Natural killer cell (primary cell): ENCODE measurements at places on chromosomes 7 and 10.

DNA sequence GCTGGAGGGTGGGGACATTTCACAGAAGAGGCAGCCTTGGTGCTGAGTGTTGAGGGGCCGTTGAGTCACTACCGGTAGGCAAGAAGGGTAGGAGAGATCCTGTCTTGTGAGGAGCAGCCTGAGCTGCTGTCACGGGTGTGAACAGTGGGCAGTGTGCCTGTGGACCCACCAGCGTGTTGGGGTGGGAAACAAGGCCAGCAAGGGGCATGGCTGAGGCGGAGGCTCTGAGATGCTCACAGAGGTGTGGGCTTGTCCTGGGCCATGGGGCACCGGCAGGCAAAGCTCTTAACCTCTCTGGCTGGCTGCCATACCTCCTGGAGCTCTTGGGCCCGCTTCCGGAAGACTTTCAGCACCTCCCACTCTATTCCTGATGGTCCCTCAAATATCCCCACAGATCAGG lies 33.6 kb upstream of the SMARCD3 start:
- no peaks in the 10 kb centered on the region for H3K36me3 ChIP-seq
- no peak for DNase-seq
- peaks cover 6% of the 10 kb centered on the region for H3K4me1 ChIP-seq
- H3K27me3 ChIP-seq: no peaks in the 10 kb centered on the region
- no peak overlapping the region for H3K27ac ChIP-seq

- no peak overlapping the region for H3K27ac ChIP-seq
- no peaks in the 10 kb centered on the region for H3K27me3 ChIP-seq
- H3K4me3 ChIP-seq: no peak overlapping the region
- DNase-seq: no peak
These were observed 90.8 kb downstream of the SFMBT2 start for GRCh38 chr10:7320072-7320471.

GRCh38 chr7:159125104-159125954 lies 19.3 kb downstream of the VIPR2 start:
- no peaks in the 10 kb centered on the region for H3K27me3 ChIP-seq
- no peak overlapping the region for H3K4me3 ChIP-seq
- no peaks in the 10 kb centered on the region for H3K36me3 ChIP-seq
- no peaks in the 10 kb centered on the region for H3K4me1 ChIP-seq

DNA sequence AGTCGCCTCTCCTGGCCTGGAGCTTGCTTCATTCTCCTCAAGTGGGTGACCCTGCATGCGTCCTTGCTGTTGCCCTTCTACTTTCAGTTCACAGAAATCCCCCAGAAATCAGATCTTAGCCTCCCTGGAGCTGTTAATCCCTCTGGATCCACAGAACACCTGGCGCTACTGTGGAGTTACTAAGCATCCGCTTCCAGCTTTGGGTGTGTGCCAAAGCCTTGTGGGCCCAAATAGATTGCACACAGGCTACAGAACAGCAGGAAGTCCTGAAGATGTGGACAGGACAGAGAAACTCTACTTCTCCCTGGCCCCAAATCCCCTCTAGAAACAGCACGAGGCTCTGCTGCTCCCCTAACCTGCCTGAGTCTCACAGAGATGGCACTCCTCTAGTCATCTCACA lies 36.6 kb upstream of the PDLIM1 start:
- no peak for DNase-seq
- no peaks in the 10 kb centered on the region for H3K36me3 ChIP-seq

- no peaks in the 10 kb centered on the region for H3K36me3 ChIP-seq
- H3K4me3 ChIP-seq: no peak overlapping the region
- no peaks in the 10 kb centered on the region for H3K27me3 ChIP-seq
- H3K27ac ChIP-seq: no peak overlapping the region
These were observed 27.4 kb downstream of the CCDC3 start for GRCh38 chr10:12974078-12974477.

- H3K4me3 ChIP-seq: no peak overlapping the region
- DNase-seq: no peak
- H3K27ac ChIP-seq: peak overlapping the region; percentile 48
- no peaks in the 10 kb centered on the region for H3K36me3 ChIP-seq
- H3K4me1 ChIP-seq: peaks cover 40% of the 10 kb centered on the region
- no peaks in the 10 kb centered on the region for H3K27me3 ChIP-seq
These were observed 11.4 kb upstream of the CSGALNACT2 start for GRCh38 chr10:43126759-43127424.

DNA sequence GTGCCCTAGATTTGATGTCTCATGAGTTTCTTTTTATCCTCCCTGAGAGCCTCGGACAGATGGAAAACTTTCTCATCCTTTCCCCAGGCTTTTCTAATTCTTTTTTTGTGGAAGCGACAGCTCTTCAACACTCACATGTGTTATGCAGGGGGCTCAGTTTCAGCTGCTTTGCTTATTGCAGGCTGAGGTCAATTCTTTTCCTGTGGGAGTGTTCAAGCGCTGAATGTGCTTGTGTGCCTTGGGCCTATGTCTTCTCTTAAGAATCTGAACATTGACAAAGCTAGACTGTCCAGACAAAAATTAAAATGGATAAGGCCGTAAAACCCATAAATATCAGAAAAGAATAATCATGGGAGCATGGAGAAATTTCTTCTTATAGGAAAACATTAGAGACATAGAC lies 125.2 kb upstream of the STEAP4 start:
- no peak overlapping the region for H3K27ac ChIP-seq
- no peak for DNase-seq
- H3K36me3 ChIP-seq: no peaks in the 10 kb centered on the region
- no peak overlapping the region for H3K4me3 ChIP-seq
- no peaks in the 10 kb centered on the region for H3K4me1 ChIP-seq
- no peaks in the 10 kb centered on the region for H3K27me3 ChIP-seq

- no peaks in the 10 kb centered on the region for H3K4me1 ChIP-seq
- H3K36me3 ChIP-seq: no peaks in the 10 kb centered on the region
- no peak overlapping the region for H3K27ac ChIP-seq
- no peak for DNase-seq
- H3K27me3 ChIP-seq: no peaks in the 10 kb centered on the region
These were observed 41.0 kb downstream of the VWA2 start for GRCh38 chr10:114279901-114280644.

DNA sequence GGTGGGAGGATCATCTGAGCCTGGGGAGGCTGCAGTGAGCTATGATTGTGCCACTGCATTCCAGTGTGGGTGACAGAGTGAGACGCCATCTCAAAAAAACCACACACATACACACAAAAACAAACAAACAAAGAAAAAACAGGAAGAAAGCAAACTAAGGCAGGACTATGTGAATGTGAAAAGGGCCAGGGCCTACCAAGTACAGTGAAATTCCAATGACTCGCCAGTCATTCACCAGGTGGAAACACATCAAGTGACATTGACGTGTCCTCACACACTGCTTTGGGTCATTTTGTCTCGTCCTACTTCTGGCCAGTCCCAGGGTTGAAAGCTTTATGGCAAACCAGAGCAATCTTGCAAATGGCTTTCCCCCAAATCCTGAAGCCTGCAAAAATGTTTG lies 79.9 kb downstream of the HIP1 start:
- no peaks in the 10 kb centered on the region for H3K36me3 ChIP-seq
- no peaks in the 10 kb centered on the region for H3K4me1 ChIP-seq
- H3K27ac ChIP-seq: no peak overlapping the region
- no peak overlapping the region for H3K4me3 ChIP-seq
- no peak for DNase-seq
- no peaks in the 10 kb centered on the region for H3K27me3 ChIP-seq

- H3K27me3 ChIP-seq: no peaks in the 10 kb centered on the region
- H3K36me3 ChIP-seq: no peaks in the 10 kb centered on the region
- peaks cover 5% of the 10 kb centered on the region for H3K4me1 ChIP-seq
- DNase-seq: no peak
- no peak overlapping the region for H3K4me3 ChIP-seq
- no peak overlapping the region for H3K27ac ChIP-seq
These were observed 101.3 kb downstream of the KAT6B start for GRCh38 chr10:74927701-74928100.

GRCh38 chr7:10739401-10739800 lies 234.3 kb upstream of the PHF14 start:
- H3K4me3 ChIP-seq: no peak overlapping the region
- no peak for DNase-seq
- no peaks in the 10 kb centered on the region for H3K4me1 ChIP-seq
- H3K36me3 ChIP-seq: no peaks in the 10 kb centered on the region
- H3K27me3 ChIP-seq: no peaks in the 10 kb centered on the region

- H3K4me3 ChIP-seq: no peak overlapping the region
- H3K4me1 ChIP-seq: no peaks in the 10 kb centered on the region
- no peak for DNase-seq
- H3K36me3 ChIP-seq: peaks cover 4% of the 10 kb centered on the region
- H3K27ac ChIP-seq: no peak overlapping the region
- H3K27me3 ChIP-seq: no peaks in the 10 kb centered on the region
These were observed 149.4 kb downstream of the HDAC9 start for GRCh38 chr7:18644981-18645380.

GRCh38 chr10:13717936-13718772 lies 131.4 kb downstream of the PRPF18 start:
- no peaks in the 10 kb centered on the region for H3K36me3 ChIP-seq
- DNase-seq: peak; percentile 61
- H3K4me1 ChIP-seq: peaks cover 10% of the 10 kb centered on the region
- no peak overlapping the region for H3K4me3 ChIP-seq

GRCh38 chr10:89615824-89616223 lies 29.2 kb downstream of the PANK1 start:
- peak; percentile 4 for DNase-seq
- no peaks in the 10 kb centered on the region for H3K4me1 ChIP-seq
- no peaks in the 10 kb centered on the region for H3K27me3 ChIP-seq
- no peak overlapping the region for H3K27ac ChIP-seq
- H3K4me3 ChIP-seq: no peak overlapping the region
- H3K36me3 ChIP-seq: no peaks in the 10 kb centered on the region

GRCh38 chr7:122885583-122886356 lies 490 bp downstream of the CADPS2 start:
- H3K36me3 ChIP-seq: no peaks in the 10 kb centered on the region
- no peak overlapping the region for H3K4me3 ChIP-seq

DNA sequence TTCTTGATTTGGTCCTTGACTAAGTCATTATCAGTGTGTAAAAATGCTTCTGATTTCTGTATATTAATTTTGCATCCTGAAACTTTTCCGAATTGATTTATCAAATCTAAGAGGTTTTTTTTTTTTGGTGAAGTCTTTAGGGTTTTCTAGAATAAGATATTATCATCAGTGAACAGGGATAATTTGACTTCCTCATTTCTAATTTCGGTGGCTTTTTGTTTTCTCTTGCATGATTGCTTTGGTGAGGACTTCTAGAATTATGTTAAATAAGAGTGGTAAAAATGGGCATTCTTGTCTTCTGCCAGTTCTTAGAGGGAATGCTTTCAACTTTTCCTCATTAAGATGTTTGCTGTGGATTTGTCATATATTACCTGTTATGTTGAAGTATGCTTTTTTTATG lies 170.5 kb downstream of the CCDC7 start:
- H3K4me3 ChIP-seq: no peak overlapping the region
- no peaks in the 10 kb centered on the region for H3K36me3 ChIP-seq
- no peak overlapping the region for H3K27ac ChIP-seq
- H3K27me3 ChIP-seq: no peaks in the 10 kb centered on the region
- no peak for DNase-seq

GRCh38 chr7:151599401-151600227 lies 79.9 kb upstream of the RHEB start:
- H3K36me3 ChIP-seq: peaks cover 7% of the 10 kb centered on the region
- no peaks in the 10 kb centered on the region for H3K4me1 ChIP-seq
- H3K4me3 ChIP-seq: no peak overlapping the region
- no peaks in the 10 kb centered on the region for H3K27me3 ChIP-seq

DNA sequence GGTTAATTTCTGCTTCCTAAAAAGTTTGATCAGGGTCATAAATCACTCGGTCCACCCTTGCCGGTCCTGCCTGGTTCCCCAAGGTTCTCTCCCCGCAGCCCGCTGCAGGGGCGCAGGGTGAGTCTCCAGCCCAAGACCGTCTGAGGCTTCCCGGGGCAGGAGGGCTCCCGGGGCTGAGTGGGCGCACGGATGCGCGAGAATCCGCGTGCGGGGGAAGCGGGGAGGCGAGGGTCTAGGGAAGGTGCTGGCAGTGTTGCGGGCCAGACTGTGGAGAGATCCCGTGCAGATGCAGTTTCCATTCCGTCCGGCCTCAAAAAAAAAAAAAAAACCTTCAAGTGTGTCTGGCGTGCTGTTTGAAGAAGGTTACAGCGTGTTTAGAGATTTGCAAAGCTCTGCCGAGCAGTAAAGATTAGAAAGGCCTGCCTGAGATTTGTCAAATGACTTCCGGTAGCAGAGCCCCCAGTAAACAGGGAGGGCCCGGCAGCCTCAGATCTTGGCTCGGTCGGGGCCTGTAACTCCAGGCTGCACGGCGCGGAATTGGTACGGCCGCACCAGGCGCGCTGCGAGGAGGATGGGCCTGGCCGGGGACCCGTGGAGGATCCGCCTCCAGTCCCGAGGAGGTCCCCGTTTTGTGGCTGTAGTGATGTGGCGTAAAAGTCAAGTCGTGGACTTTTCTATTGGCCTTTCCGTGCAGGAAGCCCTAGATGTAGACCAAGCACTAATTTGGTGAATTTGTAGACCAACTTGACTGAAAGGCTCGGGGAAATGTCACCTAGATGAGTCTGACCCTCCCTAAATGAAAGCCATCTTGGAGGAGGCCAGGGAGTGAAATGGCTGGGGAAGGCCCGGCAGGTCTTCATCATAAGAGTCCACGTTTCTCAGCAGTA lies 293.2 kb upstream of the NFE2L3 start:
- peaks cover 100% of the 10 kb centered on the region for H3K27me3 ChIP-seq
- H3K36me3 ChIP-seq: no peaks in the 10 kb centered on the region
- peak; percentile 17 for DNase-seq
- H3K4me3 ChIP-seq: no peak overlapping the region
- H3K4me1 ChIP-seq: peaks cover 29% of the 10 kb centered on the region

DNA sequence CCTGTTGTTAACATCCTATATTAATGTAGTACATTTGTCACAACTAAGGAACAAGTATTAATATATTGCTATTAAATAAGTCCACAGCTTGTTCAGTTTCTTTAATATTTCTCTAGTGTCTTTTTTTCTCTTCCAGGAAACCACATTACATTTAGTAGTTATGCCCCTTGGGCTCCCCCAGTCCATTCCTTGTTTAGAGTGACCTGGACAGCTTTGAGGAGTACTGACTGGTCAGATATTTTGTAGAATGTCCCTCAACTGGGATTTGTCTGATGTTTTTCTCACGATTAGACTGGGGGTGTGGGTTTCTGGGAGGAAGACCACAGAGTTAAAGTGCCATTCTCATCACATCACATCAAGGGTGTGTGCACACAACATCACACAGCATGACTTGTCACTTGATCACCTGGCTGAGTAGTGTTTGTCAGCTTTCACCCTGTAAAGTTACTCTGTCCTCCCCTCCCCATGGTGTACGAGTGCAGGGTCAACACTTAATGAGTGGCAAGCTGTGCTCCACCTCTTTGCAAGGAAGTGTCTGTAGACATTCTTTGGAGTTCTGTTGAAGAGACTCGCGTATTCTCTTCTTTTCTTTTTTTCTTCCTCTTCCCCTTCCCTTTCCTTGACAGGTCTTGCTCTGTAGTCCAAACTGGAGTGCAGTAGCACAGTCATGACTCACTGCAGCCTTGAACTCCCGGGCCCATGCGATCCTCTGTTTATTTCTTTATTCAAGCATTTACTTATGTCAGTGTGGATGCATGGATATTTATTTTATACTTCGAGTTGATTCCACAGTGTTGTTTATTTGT lies 10.2 kb downstream of the LMTK2 start:
- H3K27me3 ChIP-seq: no peaks in the 10 kb centered on the region
- H3K36me3 ChIP-seq: no peaks in the 10 kb centered on the region
- H3K4me3 ChIP-seq: no peak overlapping the region

- peaks cover 4% of the 10 kb centered on the region for H3K4me1 ChIP-seq
- H3K27me3 ChIP-seq: no peaks in the 10 kb centered on the region
- H3K4me3 ChIP-seq: no peak overlapping the region
- no peak for DNase-seq
- no peaks in the 10 kb centered on the region for H3K36me3 ChIP-seq
These were observed 168.3 kb upstream of the LRGUK start for GRCh38 chr7:133958822-133959221.
